CD4-positive, CD25-positive, alpha-beta regulatory T cell (primary cell): ENCODE measurements at places on chromosomes 4 and X. TPM values are rescaled to one million over a fixed set of nuclear protein-coding genes. Genes with fewer than 3 reads are reported as not detected.

DNA sequence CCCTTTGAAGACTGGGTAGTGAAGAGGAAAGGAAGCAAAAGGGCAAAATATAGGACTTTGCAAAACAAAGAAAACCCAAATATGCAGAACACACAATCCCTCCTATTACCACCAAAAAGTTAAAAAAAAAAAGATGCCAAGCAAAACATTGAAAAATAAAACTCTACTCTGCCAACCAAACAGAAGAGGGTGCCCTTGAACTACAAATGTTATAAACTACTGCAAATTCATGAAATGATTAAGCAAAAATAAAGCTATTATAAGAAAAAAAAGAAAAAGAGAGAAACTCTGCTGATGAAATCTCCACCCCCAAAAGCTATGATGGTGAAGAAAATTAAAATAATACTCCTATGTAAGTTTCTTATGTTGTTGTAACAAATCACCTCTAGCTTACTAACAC, 168.5 kb upstream of the STK26 start:
- no peaks in the 10 kb centered on the region for H3K4me1 ChIP-seq
- no peaks in the 10 kb centered on the region for H3K36me3 ChIP-seq
- no peak overlapping the region for H3K27ac ChIP-seq
- peak; percentile 22 for DNase-seq

DNA sequence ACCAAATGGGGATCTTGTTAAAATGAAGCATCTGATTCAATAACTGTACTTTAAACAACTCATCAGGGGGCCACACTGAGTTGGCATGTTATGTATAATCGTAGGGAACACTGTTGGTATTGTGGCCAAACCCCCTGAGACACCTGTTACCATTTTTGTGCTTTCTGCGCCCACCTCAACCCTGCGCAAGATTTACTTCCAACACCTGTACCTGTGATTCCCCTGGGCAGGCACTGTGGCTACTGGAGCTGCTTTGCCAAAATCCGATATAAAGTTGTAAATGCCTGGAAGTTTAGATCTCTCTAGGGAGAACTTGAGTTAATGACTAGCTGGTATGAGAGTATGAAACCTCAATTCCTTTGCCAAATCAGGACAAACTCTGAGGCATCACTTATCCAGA, 259.8 kb upstream of the ATOH1 start:
- no peaks in the 10 kb centered on the region for H3K27me3 ChIP-seq
- H3K4me3 ChIP-seq = no peak overlapping the region

- H3K4me3 ChIP-seq = no peak within 1 kb of the TSS
- no peaks in the 10 kb centered on the region for H3K4me1 ChIP-seq
- DNase-seq = no peak
- H3K27ac ChIP-seq = no peak within 1 kb of the TSS
- H3K36me3 ChIP-seq = no peaks in the 10 kb centered on the region
- no peaks in the 10 kb centered on the region for H3K27me3 ChIP-seq
Measured at GRCh38 chrX:101385795-101386541, at the start of gene BTK. Gene BTK (minus strand): TSS chrX:101386191. CDS start chrX:101375284, 10,907 bp downstream.

GRCh38 chr4:15413623-15414019, 14.2 kb upstream of the C1QTNF7 start:
- no peaks in the 10 kb centered on the region for H3K27me3 ChIP-seq
- H3K4me1 ChIP-seq = peaks cover 11% of the 10 kb centered on the region
- no peak overlapping the region for H3K27ac ChIP-seq
- no peak overlapping the region for H3K4me3 ChIP-seq
- DNase-seq = no peak

- H3K27ac ChIP-seq = no peak overlapping the region
- H3K27me3 ChIP-seq = no peaks in the 10 kb centered on the region
- no peaks in the 10 kb centered on the region for H3K36me3 ChIP-seq
- DNase-seq = no peak
- no peaks in the 10 kb centered on the region for H3K4me1 ChIP-seq
- H3K4me3 ChIP-seq = no peak overlapping the region
Measured at GRCh38 chr4:176540814-176541213, 221.0 kb downstream of the SPCS3 start.

DNA sequence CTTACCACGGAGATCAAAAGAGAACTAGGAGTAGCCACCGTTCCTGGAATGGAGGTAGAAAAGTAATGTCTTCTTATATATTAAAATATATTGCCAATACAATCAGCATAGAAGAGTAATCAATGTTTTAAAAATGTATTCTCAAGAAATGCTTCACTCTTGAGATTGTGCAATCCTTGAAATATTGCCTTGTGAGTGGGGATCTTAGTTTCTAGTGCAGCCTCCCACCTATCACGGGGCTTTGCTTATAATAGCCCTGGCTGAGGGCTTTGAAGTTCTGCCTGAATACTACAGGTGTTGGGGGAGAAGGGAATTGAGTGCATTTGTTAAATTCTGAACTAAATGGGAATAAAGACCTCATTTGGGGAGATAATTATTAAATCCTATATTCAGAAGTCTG, 55.5 kb downstream of the VGLL1 start:
- DNase-seq = no peak
- H3K36me3 ChIP-seq = no peaks in the 10 kb centered on the region
- H3K4me3 ChIP-seq = peak overlapping the region; percentile 56

GRCh38 chrX:107780525-107780924, 3.0 kb downstream of the NCBP2L start:
- H3K27ac ChIP-seq = no peak overlapping the region
- no peak for DNase-seq
- H3K4me3 ChIP-seq = no peak overlapping the region

DNA sequence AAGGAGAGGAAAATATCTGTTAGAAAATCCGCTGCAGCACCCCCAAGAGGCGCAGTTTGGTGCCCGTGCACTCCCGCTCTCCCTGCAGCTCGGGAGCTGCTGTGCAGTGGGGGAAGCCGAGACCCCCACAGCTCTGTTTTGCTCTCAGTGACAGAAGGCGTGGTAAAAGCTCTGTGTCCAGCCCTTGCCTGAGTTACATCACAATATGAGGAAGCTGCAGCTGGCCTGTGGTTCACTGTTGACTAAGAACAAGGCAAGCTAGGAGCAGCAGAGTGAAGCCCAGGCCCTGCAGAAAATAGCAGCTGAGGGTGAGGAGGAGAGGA, 88.5 kb upstream of the ADRA2C start:
- H3K4me3 ChIP-seq = no peak overlapping the region
- DNase-seq = no peak
- H3K4me1 ChIP-seq = no peaks in the 10 kb centered on the region
- no peaks in the 10 kb centered on the region for H3K36me3 ChIP-seq
- H3K27ac ChIP-seq = no peak overlapping the region

DNA sequence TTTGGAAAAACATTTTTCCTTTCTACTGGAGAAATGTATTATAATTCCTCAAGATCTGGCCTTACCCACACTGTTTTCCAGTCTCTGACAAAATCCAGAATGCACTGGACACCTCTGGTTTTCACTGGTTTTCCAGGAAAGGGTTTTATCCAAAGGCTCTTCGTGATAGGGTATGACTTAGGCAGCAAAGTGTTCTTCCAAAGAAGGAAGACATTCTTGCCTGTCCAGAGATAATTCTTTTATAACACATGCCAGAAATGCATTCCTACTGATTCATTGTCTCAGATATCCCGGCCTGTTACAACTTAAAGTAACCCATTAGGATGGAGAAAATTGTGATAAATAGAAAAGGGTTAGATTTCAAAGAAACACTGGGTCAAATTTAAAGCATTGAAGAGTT, 2343.1 kb downstream of the PCDH7 start:
- H3K36me3 ChIP-seq = no peaks in the 10 kb centered on the region
- H3K4me3 ChIP-seq = no peak overlapping the region
- H3K4me1 ChIP-seq = no peaks in the 10 kb centered on the region
- H3K27ac ChIP-seq = no peak overlapping the region

DNA sequence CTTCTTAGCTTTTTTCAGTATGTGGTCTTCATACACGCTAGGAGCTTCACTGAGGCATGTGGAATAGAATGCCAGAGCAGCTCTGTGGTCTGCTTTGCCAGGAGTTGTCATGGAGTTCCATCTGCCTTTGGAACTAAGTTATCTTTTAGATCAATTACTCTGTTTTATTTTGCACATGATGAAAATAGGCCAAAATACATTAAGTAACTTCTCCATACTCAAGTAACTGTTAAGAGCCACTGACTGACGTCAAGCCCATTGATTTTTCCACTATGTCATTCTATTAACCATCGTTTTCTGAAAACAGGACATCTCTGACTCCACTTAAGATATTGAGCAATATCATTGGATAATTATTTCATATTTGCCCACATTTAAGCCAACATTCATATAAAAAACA, 415.1 kb upstream of the MAD2L1 start:
- H3K4me3 ChIP-seq = no peak overlapping the region
- H3K27ac ChIP-seq = no peak overlapping the region
- H3K4me1 ChIP-seq = no peaks in the 10 kb centered on the region
- DNase-seq = no peak

Gene ARHGEF38
- not detected for polyA plus RNA-seq

Gene CAPN6
- polyA plus RNA-seq = not detected

Gene PAGE2
- not detected for polyA plus RNA-seq

Gene TNIP3
- 2.0 TPM for polyA plus RNA-seq
